ENCODE measurements at places on chromosomes 4 and X. TPM values are rescaled to one million over a fixed set of nuclear protein-coding genes. Genes with fewer than 3 reads are reported as not detected.

The STPG2 gene
- total RNA-seq = not detected

The CC2D2A gene
- total RNA-seq = 16.5 TPM

The ANTXR2 gene
- total RNA-seq = 69.2 TPM

DNA sequence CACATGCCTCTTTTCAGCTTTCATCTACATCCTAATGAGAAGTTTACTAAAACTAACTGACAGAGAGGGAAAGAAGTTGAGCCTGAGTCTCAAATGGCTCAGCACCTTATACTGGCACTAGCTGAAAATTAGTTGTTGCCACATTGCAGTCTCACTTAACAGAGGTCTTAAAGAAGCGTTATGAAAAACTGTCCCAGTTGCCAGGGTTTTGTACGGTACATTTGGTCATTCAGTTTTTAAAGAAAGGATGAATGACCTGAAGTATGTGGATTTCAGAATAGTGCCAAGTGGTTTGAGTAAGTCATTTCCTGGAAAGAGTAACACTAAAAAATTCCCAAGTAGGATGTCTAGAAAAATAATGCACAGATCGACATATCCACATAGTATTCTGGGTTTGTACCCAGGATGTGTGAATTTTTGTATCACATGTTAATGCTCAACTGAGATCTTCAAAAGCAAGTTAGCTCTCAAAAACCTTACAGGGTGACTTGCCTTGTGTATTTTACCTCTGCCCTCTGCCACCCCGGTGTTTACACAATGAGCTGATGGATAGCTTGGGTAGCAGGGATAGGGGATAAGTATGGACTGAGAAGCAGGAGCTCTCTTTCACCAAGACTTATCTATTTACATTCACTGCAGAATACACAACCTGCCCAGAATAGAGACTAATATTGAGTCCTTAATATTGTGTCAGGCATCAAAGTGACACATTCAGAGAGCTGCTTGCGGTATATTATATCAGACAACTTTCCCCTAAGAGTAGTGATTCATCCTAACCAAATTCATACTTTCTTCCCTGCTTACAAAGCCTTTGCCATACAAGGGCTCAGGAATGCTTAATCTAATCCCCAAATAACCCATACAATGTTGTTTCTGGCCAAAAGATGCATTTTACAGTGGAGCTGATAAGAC lies 1075.7 kb upstream of the PABPC4L start:
- DNase-seq = no peak

All from stomach (tissue), 19 donors.